ENCODE measurements at places on chromosomes 16 and 17. TPM values are rescaled to one million over a fixed set of nuclear protein-coding genes. Genes with fewer than 3 reads are reported as not detected.

GRCh38 chr16:51245658-51245995, 94.6 kb upstream of the SALL1 start:
- H3K27me3 ChIP-seq: no peaks in the 10 kb centered on the region
- peaks cover 22% of the 10 kb centered on the region for H3K4me1 ChIP-seq
- no peak overlapping the region for H3K27ac ChIP-seq
- H3K4me3 ChIP-seq: no peak overlapping the region
- DNase-seq: no peak

SULT1A3 gene
- total RNA-seq: 6.2 TPM

DNA sequence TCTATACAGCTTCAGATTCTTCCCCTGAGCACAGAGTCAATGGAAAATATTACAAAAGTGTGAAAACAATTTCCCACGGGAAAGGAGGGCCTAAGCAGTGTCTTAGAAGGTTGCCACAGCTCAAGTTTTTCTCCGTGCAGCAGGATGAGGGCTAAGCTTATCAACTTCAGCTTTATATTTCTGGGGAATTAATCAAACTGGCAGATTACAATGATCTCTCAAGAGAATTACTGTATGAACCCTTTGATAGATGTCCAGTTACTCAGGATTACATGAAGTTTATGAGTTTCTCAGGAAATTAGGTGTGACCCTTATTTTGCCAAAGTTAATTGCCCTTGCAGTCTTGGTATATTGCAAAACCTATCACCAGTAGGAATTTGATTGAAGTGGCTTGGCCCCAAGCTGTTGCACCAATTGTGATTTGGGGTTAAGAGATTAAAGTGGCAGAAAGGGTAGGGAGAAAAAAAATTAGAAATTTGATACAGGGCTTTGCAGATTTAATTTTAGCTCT, 298.4 kb downstream of the MAP2K6 start:
- H3K27ac ChIP-seq: no peak overlapping the region
- no peaks in the 10 kb centered on the region for H3K4me1 ChIP-seq
- H3K27me3 ChIP-seq: no peaks in the 10 kb centered on the region
- DNase-seq: no peak

TNP2 gene
- not detected for total RNA-seq

GRCh38 chr16:59878479-59878878, 1144.4 kb upstream of the GOT2 start:
- H3K36me3 ChIP-seq: no peaks in the 10 kb centered on the region
- no peak overlapping the region for H3K4me3 ChIP-seq
- no peaks in the 10 kb centered on the region for H3K27me3 ChIP-seq
- no peak for DNase-seq
- no peak overlapping the region for H3K27ac ChIP-seq

DNA sequence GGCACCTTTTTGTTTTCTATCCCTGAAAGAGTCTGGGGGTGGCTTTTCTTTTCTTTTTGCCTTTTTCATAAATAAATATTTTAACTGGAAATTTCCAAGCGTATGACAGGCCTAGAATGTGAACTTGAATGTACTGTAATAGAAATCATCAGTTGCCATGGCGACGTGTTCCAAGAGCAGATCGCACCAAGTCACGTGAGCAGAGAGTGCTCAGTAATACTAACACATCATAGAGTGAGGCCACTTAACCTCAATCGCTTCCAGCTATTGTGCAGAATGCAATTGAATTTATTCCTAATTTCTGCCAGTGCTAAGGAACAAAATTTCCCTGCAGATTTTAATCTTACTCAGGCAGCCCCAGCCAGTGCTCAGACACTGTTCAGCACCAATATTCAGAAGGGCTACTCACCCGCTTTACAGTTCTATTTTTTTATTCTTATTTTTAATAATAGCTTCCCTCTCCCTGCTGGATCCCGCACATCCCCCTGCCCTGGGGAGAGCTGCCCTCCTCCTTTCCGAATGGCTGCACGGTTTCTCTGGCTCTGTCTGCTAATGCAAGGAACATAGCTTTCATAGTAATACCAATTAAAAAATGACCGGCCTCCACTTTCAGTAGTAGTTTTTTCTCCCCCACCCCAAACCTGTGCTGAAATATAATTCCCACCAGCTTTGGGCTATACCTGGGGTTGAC, 26.2 kb upstream of the PMFBP1 start:
- no peak overlapping the region for H3K27ac ChIP-seq
- H3K27me3 ChIP-seq: no peaks in the 10 kb centered on the region

TSPAN10 gene
- 0.93 TPM for total RNA-seq

PRRT2 gene
- 71.4 TPM for total RNA-seq

DNA sequence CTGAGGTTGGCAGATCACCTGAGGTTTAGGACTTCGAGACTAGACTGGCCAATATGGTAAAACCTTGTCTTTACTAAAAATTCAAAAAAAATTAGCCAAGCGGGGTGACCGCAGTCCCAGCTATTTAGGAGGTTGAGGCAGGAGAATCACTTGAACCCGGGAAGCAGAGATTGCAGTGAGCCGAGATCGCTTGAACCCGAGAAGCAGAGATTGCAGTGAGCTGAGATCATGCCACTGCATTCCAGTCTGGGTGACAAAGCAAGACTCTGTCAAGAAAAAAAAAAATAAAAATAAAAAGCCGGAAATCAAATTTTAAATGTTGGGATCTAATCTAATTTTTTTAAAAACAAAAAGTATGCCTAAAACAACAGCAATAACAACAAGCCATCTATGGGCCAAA, 56.3 kb downstream of the ABCC1 start:
- H3K36me3 ChIP-seq: no peaks in the 10 kb centered on the region
- no peaks in the 10 kb centered on the region for H3K27me3 ChIP-seq
- H3K4me3 ChIP-seq: no peak overlapping the region
- H3K27ac ChIP-seq: no peak overlapping the region
- no peaks in the 10 kb centered on the region for H3K4me1 ChIP-seq

GRCh38 chr16:72149676-72150464, 22.1 kb downstream of the PMFBP1 start:
- H3K4me3 ChIP-seq: no peak overlapping the region
- H3K36me3 ChIP-seq: no peaks in the 10 kb centered on the region
- peak; percentile 46 for DNase-seq
- H3K4me1 ChIP-seq: no peaks in the 10 kb centered on the region
- no peak overlapping the region for H3K27ac ChIP-seq
- H3K27me3 ChIP-seq: no peaks in the 10 kb centered on the region

DNA sequence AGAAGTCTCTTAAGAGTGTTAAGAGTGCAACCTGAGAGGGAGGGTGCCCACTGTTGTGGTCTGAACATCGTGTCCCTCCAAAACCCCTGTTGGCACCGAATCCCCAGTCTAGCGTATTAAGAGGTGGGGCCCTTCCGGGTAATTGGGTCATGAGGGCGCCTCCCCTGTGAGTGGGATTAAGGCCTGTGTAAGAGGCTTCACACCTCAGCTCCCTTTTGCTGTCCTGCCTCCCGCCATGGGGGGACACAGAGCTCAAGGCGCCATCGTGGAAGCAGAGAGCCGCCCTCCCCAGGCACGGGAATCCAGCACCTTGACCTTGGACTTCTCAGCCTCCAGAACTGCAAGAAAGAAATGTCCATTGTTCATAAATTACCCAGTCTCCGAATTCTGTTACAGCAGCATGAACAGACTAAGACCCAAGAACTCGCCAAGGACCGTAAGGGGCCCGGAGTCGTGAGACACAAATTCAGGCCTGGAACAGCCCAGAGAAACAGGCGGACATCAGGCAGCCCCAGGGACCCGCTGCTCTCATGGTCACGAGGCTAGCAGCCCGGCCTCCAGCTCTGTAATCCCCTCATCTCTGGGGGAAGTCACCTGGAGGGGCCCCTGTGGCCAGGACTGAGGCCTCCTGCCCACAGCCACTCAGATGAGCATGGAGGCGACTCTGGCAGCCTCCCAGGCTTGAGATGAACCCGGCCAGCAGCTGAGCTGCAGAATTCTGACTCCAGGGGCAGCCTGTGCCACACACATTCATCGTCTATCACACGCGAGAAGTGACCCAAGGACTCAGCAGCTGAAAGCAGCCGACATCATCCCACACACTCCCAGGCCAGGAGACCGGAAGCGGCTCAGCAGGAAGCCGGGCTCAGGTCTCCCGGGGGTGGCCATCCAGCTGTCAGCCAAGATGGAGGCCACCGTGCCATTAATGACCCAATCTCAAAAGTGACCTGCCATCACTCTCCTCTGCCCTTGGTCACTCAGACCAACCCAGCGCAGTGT, 12.8 kb upstream of the CHMP6 start:
- H3K4me3 ChIP-seq: no peak overlapping the region
- H3K27ac ChIP-seq: no peak overlapping the region
- H3K27me3 ChIP-seq: peaks cover 23% of the 10 kb centered on the region
- no peak for DNase-seq
- H3K4me1 ChIP-seq: no peaks in the 10 kb centered on the region

KRTAP4-9 gene
- not detected for total RNA-seq

DNA sequence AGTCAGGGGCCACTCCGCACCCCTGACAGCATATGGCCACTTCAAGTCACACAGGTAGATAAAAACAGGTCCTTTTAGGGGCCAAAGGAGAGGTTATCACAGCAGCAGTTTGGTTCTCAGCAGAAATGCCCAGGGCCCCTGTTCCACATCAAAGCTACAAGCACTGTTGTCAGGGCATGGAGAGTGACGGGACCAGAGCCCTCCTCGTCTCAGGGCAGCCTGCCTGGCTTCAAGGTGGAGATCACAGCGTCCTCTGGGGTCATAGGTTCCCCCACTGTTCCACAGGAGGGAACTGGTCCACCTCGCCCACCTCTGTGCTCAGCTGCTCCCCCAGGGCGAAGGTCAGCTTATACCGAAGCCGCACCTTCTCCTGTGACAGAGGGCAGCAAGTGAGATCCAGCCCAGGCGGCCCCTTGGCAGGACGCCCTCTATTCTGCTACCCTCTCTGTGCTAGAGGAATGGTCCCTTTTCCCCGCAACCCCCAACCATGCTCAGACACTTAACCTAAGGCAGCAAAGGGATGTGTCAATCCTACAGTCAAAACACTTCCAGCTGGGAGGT, 23.3 kb downstream of the GGA3 start:
- H3K27me3 ChIP-seq: no peaks in the 10 kb centered on the region
- no peak for DNase-seq
- H3K4me3 ChIP-seq: no peak overlapping the region
- no peak overlapping the region for H3K27ac ChIP-seq
- H3K4me1 ChIP-seq: no peaks in the 10 kb centered on the region
